Left ventricle myocardium superior (tissue), 1 donor: ENCODE measurements at places on chromosomes 2 and 18. TPM values are rescaled to one million over a fixed set of nuclear protein-coding genes. Genes with fewer than 3 reads are reported as not detected.
A peak's percentile ranks its signal among the peaks of the same experiment; 100 is the strongest.

GRCh38 chr2:29723255-29724001 is 198.0 kb downstream of the ALK start:
- DNase-seq, result no peak

Gene RNF149
- 16.6 TPM for total RNA-seq

- DNase-seq, result no peak
Observed at GRCh38 chr2:951224-952006, 766 bp downstream of the SNTG2 start.

Gene LYG2
- total RNA-seq, result not detected

DNA sequence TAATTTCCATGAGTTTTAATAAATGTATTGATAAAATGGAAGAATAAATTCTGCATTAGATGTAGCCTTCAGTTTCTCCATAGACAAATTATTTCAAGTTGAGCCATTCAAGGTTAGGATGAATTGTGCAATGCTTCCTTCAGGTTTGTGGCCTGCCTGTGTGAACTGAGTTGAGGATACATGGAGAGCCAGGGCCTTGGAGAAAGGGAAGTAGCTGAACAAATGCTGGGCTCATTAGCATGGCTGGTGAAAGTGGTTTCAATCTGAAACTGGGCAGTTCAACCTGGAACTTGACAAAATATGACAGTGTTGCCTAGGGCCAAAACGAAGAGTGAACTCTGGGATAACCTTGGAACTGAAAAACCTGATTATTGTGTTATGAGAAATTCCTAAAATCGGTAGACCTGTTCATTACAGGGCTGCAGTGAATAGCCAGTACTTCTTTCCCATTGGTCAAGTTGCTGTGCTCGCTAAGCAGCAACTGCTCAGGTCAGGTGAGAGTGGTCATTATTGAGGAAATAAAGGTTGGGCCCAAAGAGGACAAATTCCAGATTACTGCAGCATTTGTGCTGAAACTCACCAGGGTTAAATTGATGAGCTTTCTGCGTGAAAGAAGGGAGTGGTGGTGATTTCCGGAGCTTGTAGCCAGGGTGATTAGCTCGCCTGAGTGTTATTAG is 12.7 kb downstream of the INPP1 start:
- no peak for DNase-seq

DNA sequence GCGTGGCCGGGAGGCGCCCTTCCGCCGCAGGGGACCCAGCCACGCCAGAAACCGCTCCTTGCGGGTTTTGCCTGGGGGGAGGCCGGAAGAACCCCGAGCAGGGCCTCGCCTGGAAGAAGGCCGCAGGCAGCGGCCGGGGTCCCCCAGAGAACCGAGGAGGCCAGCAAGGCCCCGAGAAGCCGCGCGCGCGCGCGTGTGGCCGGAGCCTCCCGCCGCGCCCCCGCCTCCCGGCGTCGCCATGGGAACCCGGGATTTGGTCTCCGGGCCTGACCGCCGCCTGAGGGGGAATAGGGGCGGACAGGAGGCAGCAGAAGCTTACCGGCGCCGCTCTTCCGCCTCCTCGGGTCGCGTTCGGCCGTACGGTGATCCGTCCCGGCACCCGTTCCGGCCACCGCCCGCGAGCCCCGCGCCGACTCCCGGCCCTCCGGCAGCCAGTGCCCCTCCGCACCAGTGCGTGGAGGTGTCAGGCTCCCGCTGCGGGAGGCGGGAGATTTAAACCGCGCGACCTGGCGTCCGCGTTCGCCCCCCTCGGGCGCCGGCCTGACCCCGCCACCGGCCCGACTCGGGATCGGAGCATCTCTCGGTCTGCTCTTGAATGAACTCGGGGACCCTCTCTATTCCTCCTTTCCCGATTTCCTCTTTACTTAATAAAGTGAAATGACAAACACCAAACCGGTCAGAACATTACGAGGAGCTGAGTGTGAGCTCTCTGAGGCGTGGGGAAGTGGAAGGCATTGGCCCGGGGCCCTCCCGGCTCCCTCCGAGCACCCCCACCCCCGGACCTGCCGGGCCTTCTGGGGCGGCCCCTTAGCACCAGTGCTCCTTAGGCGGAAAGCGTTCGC is at the start of gene ICA1L:
Gene ICA1L, minus strand, starts transcription at position 467 of the 842 bp plus-strand sequence. CDS start 42,757 bp downstream, outside the sequence.
- peak; percentile 84 for DNase-seq

Gene FAHD2A
- total RNA-seq, result 46.3 TPM

GRCh38 chr2:1068822-1069221 is 118.2 kb downstream of the SNTG2 start:
- DNase-seq, result no peak

DNA sequence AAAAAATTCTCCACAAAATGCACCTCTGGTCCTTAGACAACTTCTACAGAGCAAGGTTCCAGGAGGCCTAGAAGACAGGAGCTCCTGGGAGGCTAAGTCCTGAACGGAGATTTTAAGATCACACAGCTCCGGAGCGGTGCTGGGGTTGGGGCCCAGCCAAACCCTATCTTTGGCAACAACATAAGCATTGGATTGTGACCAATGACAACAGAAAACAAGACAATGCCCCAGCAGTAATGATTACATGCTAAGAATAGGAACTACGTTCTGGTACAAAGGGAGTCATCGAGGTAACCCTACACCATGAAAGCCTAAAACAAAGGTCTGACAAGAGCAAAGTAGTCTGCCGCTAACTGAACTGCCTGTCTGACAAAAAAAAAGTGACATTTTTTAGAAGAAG is 171.2 kb downstream of the CMPK2 start:
- DNase-seq, result peak; percentile 46

Gene PPIL3
- total RNA-seq, result 23.2 TPM

GRCh38 chr2:17979707-17980106 is 101.2 kb downstream of the KCNS3 start:
- no peak for DNase-seq

DNA sequence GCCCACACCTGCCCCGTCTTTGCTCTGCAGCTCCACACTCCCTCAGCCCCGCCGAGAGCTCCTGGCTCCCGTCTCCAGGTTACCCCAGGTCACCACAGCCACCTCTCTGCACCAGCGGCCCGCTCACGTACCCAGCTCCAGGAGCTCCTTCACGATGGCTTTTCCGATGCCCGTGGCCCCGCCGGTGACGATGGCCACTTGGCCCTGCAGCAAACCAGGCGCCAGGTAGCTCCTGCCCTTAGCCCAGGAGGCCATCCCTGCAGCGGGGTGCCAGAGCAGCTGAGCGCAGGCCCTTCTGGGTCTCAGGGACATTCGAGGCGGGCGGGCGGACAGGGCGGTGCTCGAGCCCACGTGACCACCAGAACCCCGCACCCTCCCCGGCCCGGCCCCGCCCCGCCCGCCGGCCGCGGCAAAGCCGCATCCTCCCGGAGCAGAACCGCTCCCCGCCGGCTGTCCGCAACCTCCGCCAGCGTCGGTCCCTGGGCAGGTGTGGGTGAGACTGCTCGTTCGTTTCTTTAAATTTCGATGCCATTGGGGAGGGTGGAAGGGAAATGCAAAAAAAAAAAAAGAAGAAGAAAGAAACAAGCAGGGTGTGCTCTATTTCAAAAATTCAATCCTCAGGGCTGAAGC is at the start of the genes PECR and TMEM169:
Gene PECR, minus strand, starts transcription at position 323 of the 630 bp plus-strand sequence. Its CDS starts 68 bp downstream, at position 255.
Gene TMEM169, plus strand, starts transcription at position 433 of the 630 bp plus-strand sequence. CDS start 14,045 bp downstream, outside the sequence.
- peak; percentile 90 for DNase-seq

GRCh38 chr18:24488824-24489493 is 28.5 kb downstream of the HRH4 start:
- no peak for DNase-seq

Gene SLC30A3
- 9.4 TPM for total RNA-seq

Gene HOXD8
- 0.92 TPM for total RNA-seq

Gene GIGYF2
- 59.2 TPM for total RNA-seq

Gene GPR155
- total RNA-seq, result 16.6 TPM

DNA sequence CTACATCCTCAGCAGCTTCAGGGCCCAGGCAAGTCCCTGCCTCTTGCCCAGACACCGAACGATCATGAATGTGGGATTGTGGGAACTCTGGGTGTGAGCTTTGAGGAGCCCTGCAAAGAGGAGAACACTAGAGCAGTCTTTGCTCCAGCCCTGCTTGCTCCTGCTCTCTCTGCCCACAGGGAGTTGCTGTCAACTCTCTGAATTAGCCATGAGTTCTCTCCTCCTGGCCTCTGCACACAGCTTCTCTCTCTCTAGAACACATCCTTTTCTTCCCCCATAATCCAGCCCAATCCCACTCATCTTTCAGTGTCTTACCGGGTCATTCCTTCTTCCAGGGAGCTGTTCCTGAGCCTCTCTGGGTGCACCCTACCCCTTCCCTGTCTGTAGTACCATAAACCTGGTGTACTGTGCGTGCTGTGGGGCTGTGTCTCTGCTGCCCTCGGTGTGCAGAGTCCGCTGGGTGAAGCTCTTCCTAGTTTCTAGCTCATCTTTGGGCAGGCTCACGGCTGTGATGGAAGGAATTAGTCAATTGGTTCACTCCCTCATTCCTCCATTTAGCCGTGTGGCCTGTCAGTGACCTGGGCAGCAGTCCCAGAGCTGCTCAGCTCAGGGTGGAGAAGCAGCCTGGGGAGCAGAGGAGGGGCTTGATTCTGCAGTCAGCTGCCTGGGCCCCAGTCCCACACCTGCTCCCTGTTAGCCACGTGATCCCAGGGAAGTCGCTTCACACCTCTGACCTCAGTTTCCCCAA is 132.9 kb upstream of the HDAC4 start:
- peak; percentile 52 for DNase-seq

GRCh38 chr2:45964223-45964841 is 312.9 kb downstream of the PRKCE start:
- peak; percentile 67 for DNase-seq

- no peak for DNase-seq
Observed at GRCh38 chr2:31260870-31261269, 26.9 kb downstream of the EHD3 start.

- no peak for DNase-seq
Observed at GRCh38 chr2:159147690-159148089, 138.8 kb downstream of the WDSUB1 start.

DNA sequence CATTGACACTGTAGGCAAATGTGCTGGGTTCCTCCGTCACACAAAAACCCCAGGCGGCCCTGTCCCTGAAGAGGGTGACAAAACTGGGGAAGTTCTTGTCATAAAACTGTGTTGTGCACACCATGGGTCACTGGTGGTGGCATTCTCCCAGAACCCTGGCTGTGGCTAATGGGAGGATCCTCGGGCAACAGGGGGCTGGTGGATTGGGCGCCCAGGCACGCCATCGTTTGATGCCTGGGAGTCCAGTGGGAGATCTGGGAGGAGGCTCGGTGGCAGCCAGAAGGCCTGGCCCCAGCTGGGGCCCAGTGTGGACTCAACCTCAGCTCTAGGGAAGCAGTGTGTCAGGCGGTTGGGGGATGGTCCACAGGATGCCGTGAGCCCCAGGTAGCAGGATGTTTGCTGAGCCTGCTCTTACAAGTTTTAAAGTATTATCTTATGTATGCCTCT is 140.7 kb downstream of the ACOXL start:
- DNase-seq, result no peak

Gene IL37
- total RNA-seq, result not detected

DNA sequence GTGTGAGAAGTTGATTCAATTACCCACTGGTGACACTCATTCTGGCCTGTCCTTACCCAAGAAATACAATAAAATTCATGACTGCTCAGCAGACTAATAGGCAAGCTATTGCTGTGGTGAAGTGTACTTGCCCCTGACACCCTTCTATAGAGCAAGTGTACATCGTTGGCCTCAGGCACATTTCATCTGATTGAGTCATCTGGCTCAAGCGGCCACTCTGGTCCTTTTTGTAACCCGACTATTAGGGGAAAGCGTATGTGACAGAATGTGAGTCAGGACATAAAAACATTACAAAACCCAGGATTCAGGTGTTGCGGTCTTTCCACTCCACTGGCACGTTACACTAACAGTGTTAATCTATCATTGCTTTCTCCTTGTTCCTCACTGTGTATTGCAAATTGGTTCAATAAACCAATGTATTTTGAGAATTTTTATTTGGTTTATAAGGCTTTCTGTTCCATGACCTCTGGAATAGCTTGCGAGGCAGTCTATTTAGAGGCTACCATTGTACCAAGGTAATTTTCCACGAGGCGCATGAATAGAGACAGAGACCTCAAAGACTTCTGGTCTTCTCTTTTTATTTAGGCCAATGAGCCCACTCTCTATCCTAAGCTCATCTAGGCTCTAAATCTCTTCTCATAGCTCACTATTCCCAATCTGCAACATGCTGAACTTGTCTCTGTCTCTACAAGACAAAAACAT is 10.2 kb upstream of the TTC32 start:
- no peak for DNase-seq

DNA sequence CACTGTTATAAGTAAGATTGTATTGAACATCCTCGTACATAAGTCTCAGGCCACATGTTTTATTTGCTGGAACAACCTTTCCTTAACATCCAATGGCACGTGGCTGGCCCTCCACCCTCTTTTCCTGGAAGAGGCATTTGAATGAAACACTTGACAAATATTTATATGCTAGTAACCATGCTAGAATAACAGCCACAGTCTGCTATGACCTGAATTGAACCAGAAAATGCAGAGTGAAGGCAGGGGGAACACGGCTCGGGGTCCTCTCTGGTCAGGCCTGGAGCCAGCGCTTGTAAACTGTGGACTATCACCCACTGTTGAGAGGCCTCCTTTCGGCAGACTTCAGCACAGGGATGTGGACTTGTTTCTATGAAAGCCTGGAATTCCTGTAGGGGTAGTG is 198.2 kb upstream of the COPS8 start:
- DNase-seq, result peak; percentile 43

DNA sequence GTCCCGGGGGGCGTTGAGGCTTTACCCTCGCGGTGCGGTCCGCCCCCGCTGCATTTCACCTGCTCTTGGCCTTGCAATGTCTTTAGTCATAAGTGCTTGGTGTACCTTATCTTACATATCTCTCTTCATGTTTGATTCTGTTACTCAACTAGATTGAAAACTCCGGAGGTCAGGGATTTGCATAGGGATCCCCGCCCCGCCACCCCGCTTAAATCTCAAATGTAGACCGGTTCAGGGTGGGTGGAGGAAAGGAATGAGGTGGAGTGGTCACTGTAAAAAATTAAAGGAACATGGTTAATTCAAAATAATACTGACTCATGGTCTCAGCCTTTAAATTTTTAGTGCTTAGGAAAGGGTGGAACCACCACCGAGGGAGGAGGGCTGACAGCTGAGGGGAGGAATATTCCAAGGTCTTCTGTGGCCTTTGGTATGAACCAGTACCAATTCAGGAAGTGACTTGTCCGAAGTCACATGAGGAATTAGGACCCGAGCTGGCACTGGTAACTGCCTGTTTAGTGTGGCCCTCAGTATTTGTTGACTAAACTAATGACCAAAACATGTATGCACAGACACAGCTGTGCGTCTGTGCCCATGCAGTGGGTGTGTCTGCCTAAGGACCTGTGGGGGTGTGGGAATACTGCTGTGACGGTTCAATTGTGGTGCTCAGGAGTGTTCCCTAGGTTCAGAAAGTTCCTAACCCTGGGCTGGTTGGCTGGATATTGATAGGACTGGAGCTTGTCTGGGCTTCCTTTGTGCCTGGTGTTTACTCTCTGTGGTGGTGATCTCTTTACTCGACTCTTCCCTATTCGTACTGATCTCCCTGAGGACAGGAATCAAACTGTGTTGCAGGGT is 1.0 kb downstream of the PLEKHB2 start:
- DNase-seq, result no peak

Gene FLACC1
- 5.0 TPM for total RNA-seq

- DNase-seq, result no peak
Observed at GRCh38 chr2:167135706-167136105, 247.4 kb downstream of the XIRP2 start.

- DNase-seq, result no peak
Observed at GRCh38 chr2:71457923-71458322, 4.6 kb downstream of the DYSF start.
